ENCODE measurements at places on chromosomes 6 and 20.

DNA sequence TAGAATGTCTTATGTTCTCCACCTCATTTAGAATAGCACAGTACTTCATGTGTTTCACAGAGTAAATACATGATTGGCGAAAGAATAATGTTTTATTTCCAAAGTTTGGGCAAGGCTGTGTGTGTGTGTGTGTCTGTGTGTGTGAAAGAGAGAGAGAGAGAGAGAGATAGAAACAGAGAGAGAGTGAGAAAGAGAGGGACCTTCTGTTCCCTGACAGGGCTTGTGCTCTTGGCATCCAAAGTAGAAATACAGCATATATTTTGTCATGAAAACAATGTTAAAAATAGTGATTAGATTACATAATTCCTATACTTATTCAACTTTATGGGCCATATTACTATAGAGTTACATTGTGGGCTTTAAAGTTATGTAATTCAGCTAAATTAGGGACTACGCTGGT is 201.2 kb downstream of the KIF6 start:
- DNase-seq = no peak

- peak; percentile 90 for DNase-seq
Observed at GRCh38 chr20:37192137-37192854, 12.9 kb upstream of the MROH8 start.

DNA sequence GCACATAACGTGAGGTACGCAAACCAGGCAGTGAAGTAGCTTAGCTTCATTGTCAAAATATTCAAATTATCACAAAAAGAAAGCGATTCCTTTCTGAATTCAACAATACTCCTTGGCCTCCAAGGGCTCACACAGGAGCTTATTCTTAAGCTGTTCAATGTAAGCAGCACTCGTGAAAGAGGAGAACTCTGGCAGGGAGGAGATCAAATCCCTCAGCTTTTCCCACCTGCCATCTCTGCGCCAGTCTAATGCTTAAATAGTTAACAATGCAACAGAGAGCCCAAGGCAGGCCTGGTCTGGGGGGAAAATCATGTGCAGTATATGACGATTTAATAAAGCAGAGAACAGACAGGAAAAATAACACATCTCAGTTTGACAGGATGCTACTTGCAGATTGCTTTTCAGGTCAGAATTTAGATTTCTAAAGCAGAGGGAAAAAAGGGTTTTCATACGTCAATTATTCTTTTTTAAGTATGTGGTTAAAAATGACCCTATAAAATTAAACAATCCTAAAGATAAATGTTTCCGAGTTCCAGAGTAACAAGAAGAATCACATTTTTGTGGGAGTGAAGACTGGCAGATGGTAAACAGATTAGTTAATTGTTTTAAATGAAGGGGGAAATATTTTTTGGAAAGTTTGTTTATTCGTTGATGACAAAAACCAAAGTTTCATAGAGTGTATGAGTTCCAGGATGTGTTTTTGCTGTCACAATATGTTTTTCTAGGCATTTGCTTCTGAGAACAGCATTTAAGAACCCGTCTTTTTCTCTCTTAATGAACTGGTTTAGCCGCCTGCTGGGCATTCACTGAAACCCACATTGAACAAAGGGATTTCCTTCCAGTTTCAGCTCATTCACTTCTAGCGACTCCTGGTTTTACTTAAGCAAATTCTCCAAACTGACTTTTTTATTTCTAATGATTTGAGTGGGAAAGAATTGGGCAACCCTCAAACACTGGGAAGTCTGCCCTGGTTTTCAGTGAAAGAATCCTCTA is 45.9 kb downstream of the PLAGL1 start:
- no peak for DNase-seq

GRCh38 chr6:168577496-168577895 is 136.5 kb downstream of the SMOC2 start:
- no peak for DNase-seq

DNA sequence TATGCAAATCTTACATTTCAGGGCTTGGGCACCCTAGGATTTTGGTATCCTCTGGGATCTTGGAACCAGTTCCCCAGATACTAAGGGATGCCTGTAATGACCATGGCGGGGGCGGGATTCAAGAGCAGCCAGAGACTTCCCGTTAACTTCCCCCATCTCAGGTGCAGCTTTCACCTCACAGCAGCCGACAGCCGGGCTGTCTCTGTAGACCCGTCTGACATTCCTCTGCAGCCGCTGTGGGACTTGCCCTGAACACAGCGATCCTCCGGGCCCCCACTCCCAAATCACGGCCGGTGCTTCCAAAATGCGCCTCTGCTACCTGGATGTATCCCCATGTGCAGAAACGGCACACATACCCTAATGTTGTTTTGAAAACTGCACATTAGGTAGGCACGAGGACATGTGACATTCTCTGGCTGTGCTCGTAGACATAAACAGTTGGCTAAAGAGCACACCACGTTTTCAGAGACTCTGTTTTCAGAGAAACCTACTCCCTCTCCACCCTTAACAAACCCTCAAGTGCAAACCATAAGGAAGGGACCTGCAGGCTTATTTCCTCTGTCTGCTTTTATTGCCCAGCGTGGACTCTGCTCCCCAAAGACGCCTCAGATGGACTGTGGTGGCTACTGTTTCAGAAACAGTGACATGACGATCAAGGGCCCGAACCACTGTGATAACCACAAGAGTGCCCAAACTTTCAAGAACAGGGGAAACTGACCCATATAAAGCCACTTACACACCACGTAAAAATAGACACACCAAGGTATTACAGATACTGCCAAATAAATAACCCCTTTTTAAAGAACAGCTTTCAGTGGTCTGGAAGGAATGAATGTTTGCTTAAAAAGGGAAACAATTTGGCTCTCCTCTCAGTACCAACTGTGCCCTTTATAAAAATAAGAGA is 72.9 kb upstream of the FOXC1 start:
- DNase-seq = no peak

DNA sequence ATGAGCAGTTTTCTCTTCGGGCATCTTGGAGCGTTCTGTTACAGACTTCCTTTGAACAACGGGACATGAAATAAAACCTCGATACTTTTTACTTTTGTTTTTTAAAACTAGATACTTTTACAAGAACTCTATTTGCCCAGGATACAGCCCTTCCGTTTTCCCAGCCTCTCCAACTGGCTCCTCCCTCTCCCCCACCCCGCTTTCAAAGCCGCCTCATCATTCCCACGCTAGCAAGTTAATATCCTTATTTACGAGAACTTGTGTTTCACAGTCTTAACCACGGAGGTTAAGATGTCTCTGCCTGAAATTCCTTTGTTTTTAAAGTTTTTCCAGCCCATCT is 241 bp upstream of the CFAP206 start:
- peak; percentile 80 for DNase-seq

- DNase-seq = peak; percentile 60
Observed at GRCh38 chr20:24497851-24498250, 28.4 kb downstream of the SYNDIG1 start.
